Central memory CD4-positive, alpha-beta T cell (primary cell): ENCODE measurements at places on chromosomes 11 and 22.

GRCh38 chr11:69141742-69142141, 14.0 kb upstream of the SMIM38 start:
- no peak for DNase-seq

DNA sequence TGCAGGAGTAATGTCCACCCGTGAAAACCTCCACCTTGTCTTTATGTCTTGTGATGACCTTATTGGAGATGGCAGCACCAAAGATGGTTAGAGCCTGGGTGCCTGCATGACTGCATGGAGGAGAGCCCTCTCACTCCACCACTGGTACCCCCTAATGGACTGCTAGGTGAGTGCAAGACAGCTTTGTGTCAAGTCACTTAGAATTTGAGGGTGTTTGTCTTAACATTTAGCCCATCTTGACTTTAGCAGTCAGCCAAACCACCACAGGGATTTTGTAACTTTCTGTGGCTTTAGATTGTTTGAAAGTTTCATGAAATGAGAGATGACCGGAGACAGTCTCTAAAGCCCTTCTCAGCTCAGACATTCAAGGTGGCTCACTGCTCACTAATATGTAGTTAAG, 232.9 kb upstream of the NCAM1 start:
- no peak for DNase-seq

DNA sequence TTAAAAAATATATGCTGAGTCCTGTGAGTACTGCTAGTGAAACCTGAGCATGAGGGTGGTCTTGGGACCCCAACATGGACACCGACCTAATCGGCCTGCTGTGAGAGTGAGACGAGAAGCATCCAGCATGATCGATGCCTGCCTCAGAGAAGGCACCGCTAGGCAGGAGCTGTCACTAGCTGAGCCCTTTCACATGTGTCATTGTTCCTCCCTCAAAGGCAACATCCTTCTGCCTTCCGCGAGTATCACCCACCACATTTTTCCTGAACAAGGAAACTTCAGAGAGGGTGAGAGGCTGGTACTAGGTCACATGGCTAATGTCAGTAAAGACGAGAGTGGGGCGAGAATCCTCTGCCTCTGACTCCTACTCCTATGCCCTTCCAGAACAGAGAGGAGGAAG, 35.6 kb downstream of the AP1B1 start:
- DNase-seq: no peak

DNA sequence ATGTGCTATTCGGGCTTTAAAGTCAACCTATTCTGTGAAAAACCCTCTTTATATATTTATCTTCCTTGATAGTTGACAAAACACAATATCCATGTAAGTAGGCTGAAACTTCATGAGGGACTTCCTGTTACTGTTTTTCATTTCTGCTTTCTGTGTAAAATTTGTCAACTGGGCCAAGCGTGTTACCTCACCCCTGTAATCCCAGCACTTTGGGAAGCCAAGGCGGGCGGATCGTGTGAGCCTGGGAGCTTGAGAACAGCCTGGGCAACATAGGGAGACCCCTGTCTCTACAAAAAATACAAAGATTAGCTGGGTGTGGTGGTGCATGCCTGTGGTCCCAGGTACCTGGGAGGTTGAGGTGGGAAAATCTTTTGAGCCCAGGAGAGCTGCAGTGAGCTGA, 66.5 kb upstream of the SLC25A18 start:
- DNase-seq: no peak

- no peak for DNase-seq
These were observed 1089.3 kb downstream of the BRD1 start for GRCh38 chr22:48738204-48738980.
